ENCODE measurements at places on chromosomes 13 and 19.

GRCh38 chr19:5154129-5154798, 185.4 kb downstream of the KDM4B start:
- DNase-seq: no peak

DNA sequence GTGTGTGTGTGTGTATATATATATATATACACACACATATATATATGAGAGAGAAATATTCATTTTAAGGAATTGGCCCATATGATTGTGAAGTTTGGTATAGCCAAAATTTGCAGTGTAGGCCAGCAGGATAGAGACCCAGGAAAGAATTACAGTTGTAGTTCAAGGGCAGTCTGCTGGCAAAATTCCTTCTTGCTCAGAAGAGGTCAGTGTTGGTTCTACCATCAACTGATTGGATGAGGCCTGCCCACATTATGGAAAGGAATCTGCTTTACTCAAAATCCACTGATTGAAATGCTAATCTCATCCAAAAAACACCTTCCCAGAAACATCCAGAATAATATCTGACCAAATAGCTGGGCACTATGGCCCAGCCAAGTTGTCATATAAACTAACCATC, 24.0 kb downstream of the RNF6 start:
- no peak for DNase-seq

- DNase-seq: no peak
Measured at GRCh38 chr19:35349614-35350521, 2.2 kb downstream of the FFAR1 start.

DNA sequence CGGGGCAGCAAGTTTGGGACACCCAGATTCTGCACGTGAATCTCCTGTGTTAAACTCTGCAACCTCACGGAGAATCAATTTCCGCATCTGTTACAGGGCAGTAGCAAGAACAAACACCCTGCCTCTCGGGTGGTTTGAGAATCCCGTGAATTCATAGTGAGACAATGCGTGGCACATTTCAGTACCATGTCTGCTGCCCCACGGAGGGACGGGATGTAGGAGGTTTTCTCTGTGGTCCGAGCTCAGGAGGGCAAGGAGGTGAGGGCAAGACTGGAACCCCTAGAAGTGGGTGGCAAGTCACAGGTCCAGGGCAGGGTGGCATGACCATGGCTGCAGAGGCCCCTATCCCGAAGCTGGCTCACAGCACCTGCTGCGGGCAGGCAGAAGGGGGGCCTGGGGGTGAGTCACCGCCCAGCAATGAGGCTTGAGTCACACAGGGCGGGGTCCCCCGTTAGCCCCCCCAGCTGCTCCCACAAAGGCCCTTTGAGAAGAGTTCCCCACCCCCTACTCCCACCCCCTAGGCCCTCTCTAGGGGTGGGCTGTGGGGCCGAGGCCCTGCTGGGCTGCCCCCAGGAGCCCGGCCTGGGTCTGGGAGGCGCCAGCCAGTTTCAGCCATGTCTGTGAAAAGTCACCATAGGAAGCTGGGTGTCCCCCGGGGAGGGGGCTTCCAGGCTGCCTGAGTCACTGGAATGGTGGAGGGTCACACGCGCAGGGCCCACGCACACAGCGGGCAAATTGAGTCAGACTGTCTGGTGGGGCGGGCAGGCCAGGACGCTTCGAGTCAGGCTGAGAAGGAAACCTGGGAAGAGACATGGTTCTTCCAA, 25.8 kb upstream of the NANOS3 start:
- DNase-seq: no peak

Measured in left kidney (tissue), 8 donors.